Right atrium auricular region (tissue), 2 donors: ENCODE measurements at places on chromosomes 7 and 10.

DNA sequence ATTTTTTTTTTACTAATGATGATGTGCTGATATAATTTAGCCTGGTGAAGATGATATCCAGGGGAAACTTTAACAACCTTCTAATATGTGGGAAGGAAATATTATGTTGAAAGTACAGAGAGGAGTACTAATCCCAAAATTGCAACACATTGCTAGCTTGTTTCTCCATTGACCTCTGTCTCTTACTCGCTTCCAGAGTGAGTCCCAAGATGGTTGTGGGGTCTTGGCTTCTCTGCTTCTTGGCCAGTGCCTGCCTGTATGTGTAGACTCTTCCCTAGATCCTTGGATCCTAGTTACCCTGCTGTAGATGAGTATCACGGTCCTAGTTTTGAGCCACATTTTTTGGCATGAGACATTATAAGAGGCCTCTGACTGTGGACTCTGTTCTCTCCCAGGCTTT is 17.5 kb downstream of the BMPER start:
- DNase-seq = no peak

DNA sequence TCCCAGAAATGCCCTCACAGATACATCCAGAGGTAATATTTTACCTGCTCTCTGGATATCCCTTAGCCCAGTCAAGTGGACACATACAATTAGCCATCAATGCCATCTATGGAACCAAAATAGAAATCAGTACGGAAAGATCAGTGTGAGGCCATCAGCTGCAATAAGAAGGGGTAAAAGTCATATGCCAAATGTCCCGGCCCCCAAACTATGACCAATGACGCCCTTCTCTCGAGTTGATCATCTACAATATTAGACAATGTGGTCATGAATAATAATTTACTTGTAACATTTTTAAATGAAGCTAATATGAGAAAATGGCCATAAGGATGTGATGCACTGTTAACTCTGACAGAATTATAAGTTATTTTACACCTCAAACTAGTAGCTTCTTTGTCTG is 588.9 kb downstream of the POM121L12 start:
- no peak for DNase-seq

GRCh38 chr7:20681258-20681882 is 65.9 kb downstream of the ABCB5 start:
- no peak for DNase-seq

GRCh38 chr10:24618401-24618800 is 105.3 kb downstream of the ARHGAP21 start:
- no peak for DNase-seq

DNA sequence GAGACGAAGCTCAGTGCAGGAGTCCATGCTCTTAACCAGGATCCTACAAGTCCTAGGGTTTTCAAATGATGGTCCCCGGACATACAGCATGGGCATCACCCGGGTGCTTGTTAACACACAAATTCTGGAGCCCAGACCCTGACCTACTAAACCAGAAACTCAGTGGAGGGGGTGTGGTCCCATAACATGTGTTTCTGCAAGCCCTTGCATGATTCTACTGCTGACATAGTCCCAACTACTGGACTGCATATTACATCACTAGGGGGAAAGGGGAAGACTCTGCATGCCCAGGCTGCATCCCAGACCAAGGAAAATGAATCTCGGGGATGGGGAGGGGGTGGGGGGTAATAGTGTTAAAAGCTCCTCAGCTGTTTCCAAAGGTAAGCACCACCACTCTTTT is 40.3 kb downstream of the GRB10 start:
- no peak for DNase-seq

GRCh38 chr7:93374345-93374940 is 142.3 kb downstream of the VPS50 start:
- DNase-seq = no peak
